ENCODE measurements at places on chromosomes 1 and 21. TPM values are rescaled to one million over a fixed set of nuclear protein-coding genes. Genes with fewer than 3 reads are reported as not detected.

DNA sequence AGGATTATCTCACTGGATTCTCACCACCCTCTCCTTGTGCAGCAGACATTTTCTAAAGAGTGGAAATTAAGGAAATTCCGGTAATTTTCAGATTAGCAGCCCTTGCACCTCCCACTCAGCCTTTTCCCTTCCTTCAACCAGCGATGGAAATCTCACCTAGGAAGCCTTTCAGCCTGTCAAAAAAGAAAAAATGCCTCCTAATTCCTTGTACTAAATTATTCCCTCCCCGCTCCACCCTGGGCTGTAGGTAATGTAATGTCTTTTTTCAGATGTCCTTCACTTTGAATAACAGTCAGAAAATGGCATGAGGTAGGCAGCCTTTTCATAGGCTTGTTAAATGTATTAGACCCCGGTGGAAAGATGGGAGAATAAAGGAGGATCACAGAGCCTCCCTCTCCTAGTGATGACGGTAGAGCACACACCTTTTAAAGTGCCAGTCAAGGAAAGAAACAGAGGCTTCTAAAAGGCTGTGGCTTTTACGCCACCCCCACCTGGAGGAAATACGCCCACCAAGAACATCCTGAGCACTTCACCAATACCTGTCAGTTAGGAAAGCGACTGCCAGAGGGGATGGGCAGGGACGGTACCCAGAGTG lies 62.8 kb upstream of the NEK2 start:
- no peak overlapping the region for H3K4me3 ChIP-seq
- H3K27me3 ChIP-seq, result no peaks in the 10 kb centered on the region
- no peaks in the 10 kb centered on the region for H3K36me3 ChIP-seq
- H3K27ac ChIP-seq, result no peak overlapping the region

PODN gene
- total RNA-seq, result 150 TPM

GRCh38 chr1:21337928-21338572 lies 47.8 kb upstream of the ECE1 start:
- no peaks in the 10 kb centered on the region for H3K36me3 ChIP-seq
- H3K27ac ChIP-seq, result peak overlapping the region; percentile 91
- peak; percentile 98 for DNase-seq
- H3K4me1 ChIP-seq, result peaks cover 100% of the 10 kb centered on the region
- no peaks in the 10 kb centered on the region for H3K27me3 ChIP-seq
- H3K4me3 ChIP-seq, result no peak overlapping the region

RCSD1 gene
- total RNA-seq, result 18.4 TPM

DNA sequence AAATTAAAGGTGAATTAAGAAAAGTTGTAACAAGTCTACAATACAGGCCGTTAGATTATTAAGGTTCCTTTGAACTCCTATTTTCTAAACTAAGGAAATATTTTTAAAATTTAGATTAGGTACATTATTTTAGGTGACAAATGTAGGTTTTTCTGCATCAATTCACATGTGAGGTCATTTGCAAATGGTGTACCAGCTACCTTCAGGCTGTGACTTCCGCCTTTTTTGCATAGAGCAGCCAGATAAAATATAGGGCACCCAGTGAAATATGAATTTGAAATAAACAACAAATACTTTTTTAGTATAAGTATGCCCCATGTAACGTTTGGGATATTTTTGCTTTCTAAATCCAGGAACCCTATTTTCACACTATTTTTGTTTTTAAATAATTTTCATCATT lies 544.0 kb downstream of the LMO4 start:
- H3K4me1 ChIP-seq, result no peaks in the 10 kb centered on the region
- no peak for DNase-seq
- no peaks in the 10 kb centered on the region for H3K27me3 ChIP-seq

CD1B gene
- not detected for total RNA-seq

DNA sequence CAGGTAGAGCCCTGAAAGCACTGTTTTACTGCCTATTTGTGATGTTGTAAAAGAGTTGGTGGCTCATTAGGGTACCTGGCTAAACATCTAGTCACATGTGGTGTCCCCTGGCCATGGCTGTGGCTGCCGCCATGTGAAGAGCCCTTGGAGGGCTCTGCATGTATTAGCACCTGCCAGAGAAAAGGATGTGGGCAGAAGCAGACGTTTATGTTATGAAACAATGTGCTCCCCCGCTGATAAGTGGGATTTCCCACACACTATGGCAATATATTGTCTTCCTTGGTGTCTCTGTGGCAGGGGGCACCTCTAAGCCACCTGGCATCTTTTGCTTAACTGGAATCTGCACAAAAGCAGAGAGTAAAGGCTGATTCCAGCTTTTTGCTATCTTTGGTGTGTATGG lies 9.6 kb downstream of the TENT5C start:
- no peaks in the 10 kb centered on the region for H3K27me3 ChIP-seq
- no peak overlapping the region for H3K4me3 ChIP-seq
- H3K4me1 ChIP-seq, result peaks cover 29% of the 10 kb centered on the region
- DNase-seq, result no peak
